ENCODE measurements at places on chromosomes 16 and 17. TPM values are rescaled to one million over a fixed set of nuclear protein-coding genes. Genes with fewer than 3 reads are reported as not detected.

Gene CLEC18A
- 7.7 TPM for total RNA-seq

Gene GAS2L2
- total RNA-seq: 1.4 TPM

Gene CCL5
- total RNA-seq: not detected

Gene CALB2
- total RNA-seq: 1.7 TPM

- no peak for DNase-seq
Observed at GRCh38 chr16:11370084-11370931, 25.0 kb downstream of the RMI2 start.

All from umbilical cord (tissue), 2 donors.